ENCODE measurements at places on chromosomes 11 and 22.

DNA sequence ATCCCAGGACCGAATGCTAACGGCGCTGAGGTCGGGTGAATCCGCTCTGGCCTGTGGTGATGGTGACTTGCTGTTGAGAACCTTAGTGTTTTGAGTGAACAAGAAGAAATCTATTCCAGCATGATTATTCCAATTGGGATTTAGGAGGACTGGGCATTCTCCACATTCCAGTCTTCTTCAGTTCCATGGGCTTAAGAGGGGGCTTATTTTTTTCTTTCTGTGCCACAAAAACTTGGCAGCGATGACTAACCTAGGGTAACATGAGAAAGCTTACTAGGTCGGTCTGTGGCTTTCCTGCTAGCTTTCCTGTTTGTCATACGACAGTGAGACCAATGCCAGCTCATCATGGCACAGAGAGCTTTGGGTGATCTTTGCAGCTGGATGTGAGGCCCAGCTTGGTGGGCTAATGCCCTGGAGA lies 62.9 kb upstream of the ATXN10 start:
- DNase-seq = no peak

DNA sequence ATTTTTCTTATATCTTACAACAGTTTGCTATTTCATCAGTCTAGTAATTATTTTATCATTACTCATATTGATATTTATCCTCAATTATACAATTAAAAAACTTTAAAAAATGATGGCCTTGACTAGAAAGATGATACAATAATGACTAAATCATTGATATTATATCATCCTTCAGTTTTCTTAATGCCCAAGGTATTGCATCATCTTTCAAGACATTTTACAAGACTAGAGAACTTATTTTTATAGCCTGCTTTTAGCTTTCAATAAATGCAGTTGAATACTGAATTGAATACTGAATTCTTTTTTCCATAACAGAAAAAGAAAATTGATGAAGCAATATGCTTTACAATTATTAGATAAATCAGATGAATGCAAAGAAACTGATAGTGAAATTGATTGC lies 886.5 kb upstream of the LRRC4C start:
- DNase-seq = no peak

GRCh38 chr11:125287491-125288210 lies 123.1 kb downstream of the PKNOX2 start:
- DNase-seq = no peak

DNA sequence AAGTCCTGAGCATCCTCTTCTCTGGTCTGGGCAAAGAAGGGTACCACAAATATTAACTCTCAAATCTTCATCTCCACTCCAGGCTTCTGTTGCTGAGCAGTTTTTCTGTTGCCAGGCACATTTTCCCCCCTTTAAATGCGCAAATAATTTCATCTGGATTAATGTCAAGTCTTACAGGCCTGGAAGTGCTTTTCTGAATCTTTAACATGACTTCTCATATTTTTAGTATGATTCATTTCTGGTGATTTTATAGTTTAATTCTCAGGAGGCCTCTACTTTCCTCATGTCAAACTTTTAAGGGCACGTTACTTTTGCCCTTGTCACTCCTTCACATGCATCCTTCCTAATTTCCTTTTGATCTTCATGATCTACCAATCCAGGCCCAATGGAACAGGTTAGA lies 510.2 kb downstream of the METTL15 start:
- DNase-seq = no peak

GRCh38 chr11:75659836-75660235 lies 9.0 kb downstream of the MAP6 start:
- DNase-seq = no peak

DNA sequence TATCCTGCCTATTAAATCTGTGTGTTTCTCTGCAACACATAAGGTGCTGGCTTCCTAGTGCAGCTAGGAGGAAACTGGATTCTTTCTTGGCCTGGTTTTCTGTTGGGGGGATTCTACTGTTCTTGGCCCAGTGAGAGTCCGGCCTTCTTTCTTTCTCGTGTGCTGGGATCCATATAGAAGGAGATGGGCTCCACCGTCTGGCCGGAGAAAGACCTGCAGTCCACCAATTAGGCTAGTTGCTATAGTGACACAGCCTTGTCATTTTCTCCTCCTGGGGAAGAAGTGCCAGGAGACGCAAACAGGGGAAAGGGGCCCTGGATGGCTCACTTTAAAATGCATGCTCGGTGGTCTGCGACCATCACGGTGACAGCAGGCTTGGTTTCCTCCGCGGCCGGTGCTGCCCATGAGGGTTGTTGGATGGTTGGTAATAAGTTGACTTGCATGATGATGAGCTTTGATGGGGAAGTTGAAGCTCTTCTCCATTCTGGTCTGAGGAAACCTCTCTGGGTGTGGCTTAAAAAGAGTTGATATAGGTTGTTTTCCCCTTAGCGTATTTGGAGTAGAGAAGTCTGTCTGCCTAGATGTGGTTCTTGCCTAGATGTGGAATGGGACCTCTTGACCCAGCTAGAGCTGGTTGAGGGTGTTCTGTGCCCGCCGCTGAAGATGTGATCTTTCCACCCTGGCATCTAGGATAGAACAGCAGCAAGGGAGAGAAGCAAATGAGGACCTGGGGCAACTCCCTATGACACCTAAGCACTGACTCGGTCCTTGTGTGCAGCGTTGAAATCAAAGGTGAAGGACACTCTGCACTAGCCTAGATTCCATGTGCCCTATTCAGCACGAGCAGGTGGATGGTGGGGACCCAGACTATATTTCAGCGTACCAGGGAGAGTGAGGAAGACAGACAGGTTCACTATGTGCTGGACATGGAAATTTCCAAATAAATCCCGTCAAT lies 1335.0 kb downstream of the BRD1 start:
- DNase-seq = no peak

- DNase-seq = no peak
Observed at GRCh38 chr22:21921729-21922128, 30.9 kb downstream of the PPM1F start.

- DNase-seq = no peak
Observed at GRCh38 chr11:15665368-15665871, 550.7 kb downstream of the INSC start.

- peak; percentile 19 for DNase-seq
Observed at GRCh38 chr11:93740031-93740729, 1.1 kb downstream of the TAF1D start.

GRCh38 chr11:102313238-102313940 lies 3.9 kb upstream of the BIRC3 start:
- DNase-seq = no peak

All from activated T-helper 9 cell treated with anti-CD3 and anti-CD28 coated beads, Interleukin-2, amount 50 U/mL, for 16 hours (primary cell).